ENCODE measurements at places on chromosomes 11 and 22.

DNA sequence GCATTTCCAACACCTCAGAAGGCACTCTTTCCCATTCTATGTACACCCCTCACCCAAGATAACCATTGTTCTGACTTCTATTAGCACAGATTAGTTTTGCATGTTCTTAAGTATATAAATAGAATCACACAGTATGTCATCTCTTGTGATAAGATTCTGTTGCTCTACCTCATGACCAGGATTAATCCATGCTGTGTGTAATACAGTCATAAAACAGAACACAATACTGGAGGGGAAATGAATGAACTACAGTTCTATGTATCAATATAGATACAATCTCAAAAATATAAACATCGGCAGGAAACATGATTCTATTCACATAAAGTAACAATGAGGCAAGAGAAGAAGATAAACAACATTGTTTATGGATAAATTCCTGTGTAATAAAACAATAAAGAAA is 151.5 kb downstream of the ATG16L2 start:
- no peak for DNase-seq

DNA sequence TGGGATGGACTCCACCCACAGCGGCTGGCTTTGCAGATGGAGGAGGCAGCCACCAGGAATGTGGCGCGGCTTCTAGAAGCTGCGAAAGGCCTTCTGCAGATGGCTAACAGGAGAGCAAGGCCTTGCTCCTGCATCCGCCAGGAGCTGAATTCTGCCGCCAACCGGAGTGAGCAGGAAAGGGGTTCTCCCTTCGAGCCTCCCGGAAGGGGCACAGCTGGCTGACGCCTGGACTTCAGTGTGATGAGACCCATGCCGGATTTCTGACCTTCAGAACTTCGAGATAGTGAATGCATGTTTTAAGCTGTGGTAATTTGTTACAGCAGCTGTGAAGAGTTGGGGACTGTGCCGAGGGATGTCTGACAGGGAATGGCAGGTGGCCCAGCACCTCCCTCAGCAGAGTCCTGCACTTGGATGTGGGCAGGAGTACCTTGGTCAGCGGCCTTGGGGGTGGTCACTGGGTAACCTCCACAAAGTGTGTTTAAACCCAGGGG is 7.7 kb downstream of the TBC1D22A start:
- DNase-seq = no peak

- no peak for DNase-seq
Measured at GRCh38 chr22:37353839-37354238, 71.5 kb downstream of the CYTH4 start.

DNA sequence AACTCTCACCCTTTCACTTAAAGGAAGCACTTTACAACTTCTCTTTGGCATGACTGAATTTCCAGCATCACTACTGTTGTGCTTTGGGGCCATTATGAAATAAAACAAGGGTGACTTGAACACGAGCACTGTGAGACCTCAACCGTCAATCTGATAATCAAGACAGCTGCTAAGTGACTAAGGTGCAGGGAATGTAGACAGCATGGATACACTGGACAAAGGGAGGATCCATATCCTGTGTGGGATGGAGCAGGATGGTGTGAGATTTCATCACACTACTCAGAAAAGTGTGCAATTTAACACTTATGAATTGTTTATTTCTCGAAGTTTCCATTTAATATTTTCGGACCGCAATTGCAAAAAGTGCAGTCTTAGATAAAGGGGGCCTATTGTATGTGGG is 16.1 kb upstream of the EXPH5 start:
- DNase-seq = no peak

DNA sequence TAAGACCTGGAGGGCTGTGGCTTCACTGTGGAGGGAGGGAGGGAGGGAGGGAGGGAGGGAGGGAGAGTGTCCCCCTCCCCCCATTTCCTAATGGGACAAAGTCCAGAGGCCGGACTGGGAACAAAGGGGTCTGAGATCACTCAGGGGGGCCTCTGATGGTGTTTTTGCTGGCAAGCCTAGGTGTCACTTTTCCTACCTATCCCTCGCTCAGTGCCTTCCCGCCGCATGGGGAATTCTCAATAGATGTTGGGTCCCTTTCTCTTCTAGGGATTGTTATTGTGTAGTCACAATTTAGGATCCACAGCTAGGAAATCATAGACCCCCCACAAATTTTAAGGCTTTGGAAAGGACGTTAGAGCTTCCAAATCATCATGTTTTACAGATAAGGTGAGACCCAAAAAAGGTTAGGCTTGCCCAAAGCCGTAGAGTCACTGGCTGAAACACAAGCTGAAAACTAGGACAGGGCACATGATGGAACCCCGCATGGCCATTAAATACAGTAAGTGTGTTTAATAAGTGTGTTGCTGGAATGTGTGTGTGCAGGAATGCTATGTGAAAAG is 4.8 kb upstream of the FTH1 start:
- DNase-seq = no peak

GRCh38 chr11:120228794-120229384 is 11.1 kb upstream of the POU2F3 start:
- no peak for DNase-seq

DNA sequence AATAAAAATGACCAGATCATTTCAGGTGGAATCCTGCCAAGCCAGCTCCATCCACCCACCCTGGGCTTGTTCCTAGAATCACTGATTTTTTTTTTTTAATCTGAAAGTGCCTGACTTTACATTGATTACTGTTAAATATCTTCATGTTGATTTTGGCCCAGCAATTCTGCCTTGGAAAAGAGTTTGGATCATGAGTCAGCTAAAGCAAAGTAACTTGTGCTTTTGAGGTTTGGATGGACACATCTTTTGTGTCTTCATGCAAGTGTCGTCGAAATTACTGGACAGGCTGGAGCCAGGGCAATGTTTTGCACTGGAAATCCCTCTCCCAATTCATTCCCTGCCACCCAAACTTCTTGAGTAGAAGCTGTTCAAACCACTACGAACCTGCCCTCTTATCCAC is 164.0 kb upstream of the SYT13 start:
- DNase-seq = no peak

GRCh38 chr11:112364962-112365481 is 104.4 kb upstream of the PLET1 start:
- DNase-seq = no peak

DNA sequence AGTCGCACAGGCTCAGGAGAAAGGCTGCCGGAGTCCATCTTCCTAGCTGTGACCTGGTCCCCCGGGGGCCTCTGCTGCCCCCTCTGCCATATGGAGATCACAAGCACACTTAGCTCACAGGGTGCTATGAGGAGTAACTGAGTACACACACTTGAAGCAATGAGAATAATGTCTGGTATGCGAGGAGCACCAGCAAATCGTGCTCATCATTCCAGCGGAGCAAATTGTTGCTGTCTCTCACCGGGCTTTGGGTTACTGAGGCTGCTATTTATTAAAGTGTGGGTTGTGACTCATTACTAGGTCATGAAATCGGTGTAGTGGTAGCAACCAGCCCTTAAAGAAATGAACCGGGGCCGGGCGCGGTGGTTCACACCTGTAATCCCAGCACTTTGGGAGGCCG is 48.1 kb upstream of the EIF3D start:
- no peak for DNase-seq

DNA sequence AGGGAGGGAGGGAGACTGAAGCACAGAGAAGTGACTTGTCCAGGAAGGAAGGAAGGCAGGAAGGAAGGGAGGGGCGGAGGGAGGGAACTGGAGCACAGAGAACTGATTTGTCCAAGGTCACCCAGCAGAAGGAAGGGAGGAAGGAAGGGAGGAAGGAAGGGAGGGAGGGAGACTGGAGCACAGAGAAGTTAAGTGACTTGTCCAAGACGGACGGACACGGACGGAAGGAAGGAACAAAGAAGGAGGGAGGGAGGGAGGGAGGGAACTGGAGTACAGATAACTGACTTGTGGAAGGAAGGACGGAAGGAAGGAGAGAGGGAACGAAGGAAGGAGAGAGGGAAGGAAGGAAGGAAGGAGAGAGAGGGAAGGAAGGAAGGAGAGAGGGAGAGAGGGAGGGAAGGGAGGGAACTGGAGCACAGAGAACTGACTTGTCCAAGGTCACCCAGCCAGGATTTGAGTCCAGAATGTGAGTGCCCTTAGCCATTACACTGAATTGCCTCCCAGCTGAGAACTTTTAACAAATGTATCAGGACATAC is 1.5 kb downstream of the SLC35F2 start:
- DNase-seq = no peak

- no peak for DNase-seq
Measured at GRCh38 chr11:134372961-134373360, 39.1 kb downstream of the B3GAT1 start.

GRCh38 chr11:3119141-3119821 is 45.8 kb downstream of the OSBPL5 start:
- no peak for DNase-seq

- DNase-seq = no peak
Measured at GRCh38 chr11:65932558-65932919, 12.7 kb upstream of the TSGA10IP start.

GRCh38 chr11:123219066-123219690 is 24.1 kb upstream of the CLMP start:
- DNase-seq = no peak

- DNase-seq = no peak
Measured at GRCh38 chr22:28102151-28102812, 183.2 kb upstream of the PITPNB start.

DNA sequence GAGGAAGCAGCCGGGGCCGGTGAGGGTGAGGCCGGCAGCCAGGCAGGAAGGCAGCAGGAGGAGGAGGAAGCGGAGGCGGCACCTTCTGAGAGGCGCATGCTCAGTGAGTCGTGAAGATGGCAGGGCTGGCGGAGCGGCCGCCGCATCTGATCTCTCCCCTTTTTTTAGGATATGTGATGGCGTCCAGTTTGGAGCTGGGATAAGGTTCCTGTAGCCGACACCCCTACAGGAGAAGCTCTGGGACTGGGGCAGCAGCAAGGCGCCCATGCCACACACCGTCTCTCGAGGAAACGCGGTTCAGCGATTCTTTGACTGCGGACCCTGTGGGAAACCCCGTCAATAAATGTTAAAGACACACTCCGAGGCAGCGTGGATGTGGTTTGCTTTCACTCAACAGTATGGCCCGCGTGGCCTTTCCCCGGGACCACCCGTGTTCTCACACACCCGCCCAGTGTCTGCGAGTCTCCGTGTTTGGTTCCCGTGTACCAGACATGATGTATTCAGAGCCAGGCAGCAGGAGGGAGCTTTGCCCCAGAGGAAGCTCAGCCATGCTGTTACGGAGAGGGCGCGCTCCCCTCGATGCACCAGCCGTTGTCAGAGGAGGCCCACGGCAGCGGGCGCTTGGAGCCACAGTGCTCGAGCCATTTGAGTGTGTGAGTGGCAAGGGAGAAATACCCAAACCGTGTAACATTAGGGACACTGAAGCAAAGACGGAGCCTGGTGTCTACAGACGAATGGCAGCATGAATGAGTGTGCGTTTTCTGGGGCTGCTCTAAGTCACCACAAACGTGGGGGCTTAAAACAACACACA is 27.7 kb upstream of the PARVB start:
- peak; percentile 78 for DNase-seq

GRCh38 chr11:45847911-45848316 is 639 bp downstream of the CRY2 start:
- peak; percentile 58 for DNase-seq

GRCh38 chr11:68480852-68481510 is 20.4 kb downstream of the PPP6R3 start:
- DNase-seq = no peak

GRCh38 chr22:46233231-46233630 is 16.9 kb downstream of the CDPF1 start:
- no peak for DNase-seq

- peak; percentile 57 for DNase-seq
Measured at GRCh38 chr11:130068986-130069658, 572 bp upstream of the APLP2 start.

DNA sequence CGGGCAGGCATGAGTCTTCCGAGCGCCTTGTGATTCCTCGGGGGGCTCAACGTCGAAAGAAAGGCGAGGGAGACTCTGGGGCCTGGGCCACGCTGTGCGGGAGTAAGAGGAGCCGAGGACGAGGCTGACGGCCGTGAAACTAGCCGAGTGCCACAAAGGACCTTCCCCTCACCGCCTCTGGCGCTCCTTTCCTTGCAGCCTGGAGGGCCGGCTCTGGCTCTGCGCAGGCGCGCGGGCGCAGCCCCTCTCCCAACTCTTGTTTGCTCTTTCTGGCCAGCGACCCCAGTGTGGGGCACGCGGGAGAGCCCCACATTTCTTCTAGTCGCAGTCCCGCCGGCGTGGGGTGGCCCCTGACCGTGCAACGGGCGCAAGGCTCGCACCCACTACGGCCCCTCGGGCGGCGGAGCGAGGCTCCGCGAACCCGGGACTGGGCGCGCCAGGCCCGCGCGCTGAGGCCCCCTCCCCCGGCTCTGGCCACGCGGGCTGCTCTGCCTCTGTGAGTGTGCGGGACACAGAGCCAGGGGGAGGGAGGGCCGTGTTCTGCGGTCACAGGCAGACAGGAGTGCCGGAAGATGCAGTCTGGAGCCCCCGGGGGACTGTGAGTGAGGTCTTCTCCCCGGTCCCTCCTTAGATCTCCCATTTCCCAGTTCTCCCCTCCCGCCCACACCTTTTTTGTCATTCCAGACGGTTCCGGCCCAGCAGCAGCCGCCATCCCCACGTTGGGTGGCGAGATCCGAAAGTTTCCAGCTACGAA is 1.0 kb upstream of the TOB2 start:
- peak; percentile 74 for DNase-seq

DNA sequence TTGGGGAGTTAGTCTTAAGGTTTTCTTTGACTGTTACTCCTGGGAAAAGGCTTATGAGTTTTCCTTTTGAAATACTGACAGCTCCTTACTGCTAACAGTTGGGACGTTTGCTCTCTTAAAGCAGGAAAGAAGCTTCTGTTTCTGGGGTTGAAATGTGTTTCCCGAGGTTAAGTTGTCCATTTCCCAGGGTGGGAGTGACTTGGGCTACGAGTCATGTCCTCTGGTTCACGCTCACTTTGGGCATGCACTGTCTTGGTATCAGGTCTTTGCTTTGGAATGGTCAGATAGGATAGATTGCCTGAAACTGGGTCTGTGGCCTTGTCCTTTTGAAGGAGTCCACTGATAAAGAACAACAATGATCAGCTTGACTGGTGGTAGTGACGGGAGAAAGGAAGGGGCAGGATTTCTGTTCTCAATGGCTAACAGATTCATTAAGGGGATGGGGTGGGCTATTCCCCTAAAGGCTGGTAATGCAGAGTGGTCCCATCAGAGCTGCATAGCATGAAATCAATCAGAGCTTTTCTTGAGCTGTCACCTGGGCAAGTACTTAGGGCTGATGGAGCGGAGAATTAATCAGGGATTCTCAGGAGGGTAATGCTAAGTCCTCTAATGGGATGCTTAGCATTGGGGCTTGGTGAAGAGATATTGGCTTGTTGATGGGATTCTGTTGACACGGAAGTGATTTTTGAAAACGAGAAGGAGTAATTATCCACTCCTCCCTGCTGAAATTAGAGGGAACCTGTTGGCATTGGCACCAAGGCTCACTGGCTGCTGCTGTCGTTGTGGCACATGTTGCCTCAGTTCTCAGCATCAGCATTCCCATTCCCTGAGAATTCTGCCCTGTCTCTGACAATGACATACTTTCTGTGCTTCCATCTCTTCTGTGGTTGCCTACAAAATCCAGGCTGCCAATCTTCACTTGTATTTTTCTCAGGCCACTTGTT is 81.6 kb downstream of the TEAD1 start:
- no peak for DNase-seq

GRCh38 chr22:36454916-36455570 is 26.4 kb downstream of the TXN2 start:
- DNase-seq = peak; percentile 98

- DNase-seq = no peak
Measured at GRCh38 chr11:83572581-83573496, 286.7 kb upstream of the CCDC90B start.

- no peak for DNase-seq
Measured at GRCh38 chr11:11538277-11538960, 83.4 kb downstream of the GALNT18 start.

- no peak for DNase-seq
Measured at GRCh38 chr11:106496677-106497076, 419.2 kb downstream of the AASDHPPT start.

GRCh38 chr11:91141655-91142054 is 918.8 kb upstream of the CHORDC1 start:
- DNase-seq = no peak

All from activated T-cell treated with anti-CD3 and anti-CD28 coated beads, Interleukin-2, amount 50 U/mL, for 72 hours (primary cell).